ENCODE measurements at places on chromosomes 3 and 15.

GRCh38 chr3:151174351-151174750 is 28.7 kb downstream of the GPR171 start:
- DNase-seq: no peak

- DNase-seq: no peak
Observed at GRCh38 chr3:49058011-49058410, 28.8 kb upstream of the IMPDH2 start.

- no peak for DNase-seq
Observed at GRCh38 chr3:124669470-124669869, 60.8 kb upstream of the UMPS start.

- DNase-seq: no peak
Observed at GRCh38 chr15:44718180-44718926, 7.0 kb downstream of the B2M start.

GRCh38 chr3:63473641-63474166 is 178.8 kb upstream of the SNTN start:
- DNase-seq: no peak

DNA sequence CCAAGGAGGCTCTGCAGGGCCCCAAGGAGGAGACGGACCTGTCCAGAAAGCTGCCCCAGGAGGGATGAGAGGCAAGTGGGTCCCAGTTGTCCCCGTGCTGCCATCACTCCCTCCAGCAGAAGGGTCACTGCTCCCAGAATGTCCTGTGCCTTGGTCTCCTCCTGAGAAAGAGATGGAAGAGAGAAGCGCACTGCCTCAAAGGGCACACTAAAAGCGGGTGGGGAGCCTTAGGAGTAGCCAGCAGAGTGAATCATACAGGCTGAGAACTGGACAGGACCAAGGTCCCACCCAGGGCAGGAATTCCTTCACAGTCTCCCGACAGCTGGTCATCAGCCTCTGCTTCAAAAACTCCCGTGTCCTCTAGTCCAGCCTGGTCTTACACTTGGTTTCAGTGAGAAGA is 4.6 kb downstream of the THPO start:
- DNase-seq: no peak

DNA sequence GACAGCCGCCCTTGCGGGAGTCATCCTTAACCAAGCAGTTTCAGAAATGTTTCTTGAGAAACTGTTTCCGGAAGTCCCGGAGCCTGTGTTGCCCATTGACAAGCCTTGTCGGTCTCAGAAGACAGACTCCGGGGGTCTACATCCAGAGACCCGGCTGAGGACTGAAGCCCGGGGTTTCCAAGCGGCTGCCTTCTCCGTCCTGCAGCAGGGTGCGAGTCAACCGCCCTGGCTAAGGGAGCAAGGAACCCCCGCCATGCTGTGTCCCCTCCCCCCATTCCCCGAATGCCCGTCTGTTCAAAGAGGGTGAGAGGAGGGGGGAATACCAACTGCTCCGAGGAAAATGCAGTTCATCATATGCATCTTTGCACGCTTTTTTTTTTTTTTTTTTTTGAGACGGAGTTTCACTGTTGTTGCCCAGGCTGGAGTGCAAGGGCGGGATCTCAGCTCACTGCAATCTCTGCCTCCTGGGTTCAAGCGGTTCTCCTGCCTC is 61.6 kb downstream of the ATP1B3 start:
- no peak for DNase-seq

- DNase-seq: no peak
Observed at GRCh38 chr3:46354984-46355383, 1.1 kb downstream of the CCR2 start.

- no peak for DNase-seq
Observed at GRCh38 chr3:187367561-187368103, 553 bp upstream of the RTP4 start.

- DNase-seq: no peak
Observed at GRCh38 chr3:152030320-152030719, 156.9 kb downstream of the SUCNR1 start.

DNA sequence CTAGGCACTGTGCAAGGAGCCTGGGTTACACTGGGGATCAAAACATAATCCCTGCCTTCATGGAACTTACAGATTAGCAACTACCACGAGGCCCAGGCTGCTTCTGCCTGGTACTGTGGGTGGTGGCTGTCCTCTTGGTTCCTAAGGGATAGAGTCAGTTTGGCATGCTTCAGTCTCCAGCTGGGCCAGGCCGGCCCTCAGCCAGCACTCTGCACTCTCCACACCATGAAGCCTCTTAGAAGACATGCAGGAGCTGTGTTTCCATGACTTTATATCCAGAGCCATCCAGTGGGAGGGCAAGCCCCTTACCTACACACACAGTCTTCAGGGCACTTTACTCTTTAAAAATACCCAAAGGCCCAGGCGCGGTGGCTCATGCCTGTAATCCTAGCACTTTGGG is 54.4 kb downstream of the ATP1B3 start:
- DNase-seq: no peak

- DNase-seq: no peak
Observed at GRCh38 chr15:86041399-86041798, 38.3 kb upstream of the AGBL1 start.

GRCh38 chr15:74954515-74954914 is 2.1 kb downstream of the RPP25 start:
- DNase-seq: no peak

DNA sequence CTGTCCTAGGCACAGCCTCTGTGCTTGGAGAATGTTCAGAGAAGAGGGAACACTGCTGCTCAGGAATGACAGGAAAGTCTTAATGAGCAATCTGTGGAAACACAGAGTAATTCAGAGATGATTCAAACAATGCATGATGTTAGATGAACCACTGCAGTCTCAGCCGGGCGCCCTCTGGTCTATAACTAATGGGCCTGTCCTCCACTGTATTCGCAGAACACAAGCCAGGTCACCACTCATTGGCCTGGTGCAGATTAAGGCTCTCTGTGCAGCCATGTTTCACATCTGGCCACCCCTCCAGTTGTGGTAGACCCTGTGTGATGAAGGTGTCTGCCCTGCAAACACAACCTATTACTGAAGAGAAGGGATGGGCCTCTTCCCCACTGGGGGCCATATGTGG is 281.7 kb upstream of the ROPN1 start:
- no peak for DNase-seq

DNA sequence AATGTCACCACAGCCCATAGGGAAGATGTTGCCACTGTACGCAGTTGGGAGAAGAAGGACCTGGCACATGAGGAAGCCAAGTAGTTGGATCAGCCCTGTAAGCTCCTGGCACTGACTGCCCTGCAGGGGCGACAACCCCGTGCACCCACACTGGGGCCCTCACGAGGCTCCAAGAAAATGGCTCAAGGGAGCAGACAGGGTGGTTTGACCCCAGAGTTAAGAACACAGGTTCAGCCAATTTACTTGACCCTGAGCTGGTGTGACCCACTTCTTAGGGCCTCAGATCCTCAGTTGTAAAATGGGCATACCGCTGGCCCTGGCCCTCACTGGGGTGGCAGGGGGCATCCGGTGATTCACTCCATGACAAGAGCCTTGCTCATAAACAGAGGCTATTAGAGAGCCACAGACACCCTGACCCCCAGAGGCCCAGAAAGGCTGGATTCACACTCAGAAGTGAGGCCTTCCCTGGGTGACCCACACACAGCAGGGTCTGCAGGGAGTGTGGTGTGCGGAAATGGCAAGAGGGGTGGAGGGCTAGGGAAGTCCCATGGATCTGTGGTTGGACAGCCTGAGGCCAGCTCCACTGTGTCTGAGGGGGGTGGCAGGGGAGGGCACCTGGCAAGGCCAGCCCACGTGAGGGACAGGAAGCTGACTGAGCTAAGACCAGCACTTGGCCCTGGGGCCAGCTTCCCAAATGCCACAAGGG is 1.7 kb upstream of the HHATL start:
- DNase-seq: no peak

DNA sequence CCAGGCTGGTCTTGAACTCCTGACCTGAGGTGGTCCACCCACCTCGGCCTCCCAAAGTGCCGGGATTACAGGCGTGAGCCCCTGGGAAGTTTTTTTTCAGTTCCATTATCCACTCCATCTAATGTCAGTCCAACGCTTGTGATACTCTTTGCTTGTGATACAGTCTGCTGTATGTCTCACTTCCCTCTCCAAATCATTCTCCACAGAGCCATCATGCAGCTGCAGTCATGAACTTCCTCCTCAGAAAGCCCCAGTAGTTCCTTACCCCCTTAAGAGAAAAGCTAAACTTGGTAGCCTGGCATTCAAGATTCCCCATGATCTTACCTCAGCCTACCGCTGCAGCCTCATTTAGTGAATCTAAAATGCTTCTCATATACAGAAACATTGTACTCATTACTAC is 2.3 kb downstream of the ARPC4 start:
- no peak for DNase-seq

DNA sequence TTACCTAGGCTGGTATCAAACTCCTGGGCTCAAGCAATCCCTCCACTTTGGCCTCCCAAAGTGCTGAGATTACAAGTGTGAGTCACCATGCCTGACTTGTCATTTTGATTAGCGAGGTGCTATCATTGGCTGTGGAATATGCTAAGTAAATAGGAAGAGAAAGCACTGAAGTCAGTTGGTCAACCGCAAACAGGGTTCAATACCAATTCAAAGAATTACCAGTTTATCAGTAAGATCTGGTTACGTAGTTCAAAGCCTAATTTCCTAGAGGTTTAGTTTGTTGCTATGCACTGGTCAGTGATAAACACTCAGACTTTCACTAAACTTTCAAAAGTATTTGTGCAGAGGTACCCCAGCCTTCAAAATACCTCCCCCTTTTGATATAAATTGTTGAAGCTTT is 29.5 kb downstream of the GLB1 start:
- DNase-seq: no peak

Measured in activated T-cell treated with anti-CD3 and anti-CD28 coated beads for 4 hours (primary cell).